Right renal pelvis (tissue), 4 donors: ENCODE measurements at places on chromosomes 3 and 15.

GRCh38 chr15:78055919-78056713, 21.4 kb downstream of the TBC1D2B start:
- no peak for DNase-seq

- DNase-seq = no peak
Measured at GRCh38 chr3:185561374-185561943, 9.1 kb upstream of the LIPH start.

GRCh38 chr15:70669966-70670658, 93.2 kb downstream of the UACA start:
- DNase-seq = no peak

DNA sequence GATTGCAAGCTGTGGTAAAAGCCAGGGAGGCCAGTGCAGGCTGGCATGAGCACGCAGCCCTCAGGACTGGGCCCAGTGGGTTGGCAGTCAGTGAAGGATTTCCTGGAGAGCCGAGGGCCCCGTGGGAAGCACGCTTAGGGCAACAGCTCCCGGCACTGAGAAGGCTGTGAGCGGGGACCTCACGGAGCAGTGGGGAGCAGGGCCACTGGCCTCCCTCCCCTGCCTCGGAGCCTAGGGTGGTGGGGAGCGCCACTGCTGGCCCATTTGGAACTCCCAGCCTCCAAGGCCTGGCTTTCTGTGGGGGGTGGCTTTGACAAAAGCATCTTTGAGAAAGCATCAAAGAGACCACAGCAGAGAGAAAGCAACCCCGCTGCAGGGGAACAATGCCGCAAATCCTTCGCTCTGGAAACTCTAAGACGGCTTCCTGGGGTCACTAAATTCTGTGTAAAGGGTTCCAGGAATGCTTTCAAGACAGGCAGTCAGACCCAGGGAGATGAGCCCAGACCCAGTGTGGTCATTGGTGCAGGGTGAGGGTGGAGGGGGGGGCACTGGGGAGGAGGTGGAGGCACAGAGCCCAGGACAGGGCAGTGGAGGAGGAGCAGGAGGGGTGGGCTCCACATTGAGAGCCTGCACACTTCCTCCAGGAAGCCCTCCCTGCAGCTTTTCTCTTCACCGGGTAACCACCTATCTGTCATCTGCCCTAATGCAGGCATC, 9.5 kb upstream of the APBA2 start:
- DNase-seq = no peak

GRCh38 chr15:75817138-75817935, 25.9 kb upstream of the UBE2Q2 start:
- no peak for DNase-seq

DNA sequence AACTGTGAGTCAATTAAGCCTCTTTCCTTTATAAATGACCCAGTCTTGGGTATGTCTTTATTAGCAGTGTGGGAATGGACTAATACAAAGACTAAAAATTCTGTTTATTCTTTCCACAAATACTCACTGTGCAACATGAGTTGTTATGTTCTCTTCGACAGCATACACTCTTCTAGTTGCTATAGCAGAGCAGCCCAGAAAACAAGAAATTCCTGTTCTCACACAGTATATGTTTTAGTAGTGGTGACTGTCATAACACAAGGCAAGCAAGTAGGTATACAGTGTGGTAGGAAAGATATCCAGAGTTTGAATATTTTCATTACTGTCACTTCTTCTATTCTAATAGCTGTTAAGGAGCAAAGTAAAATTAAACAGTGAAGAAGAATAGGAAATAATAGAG, 453.3 kb downstream of the ROBO1 start:
- no peak for DNase-seq

DNA sequence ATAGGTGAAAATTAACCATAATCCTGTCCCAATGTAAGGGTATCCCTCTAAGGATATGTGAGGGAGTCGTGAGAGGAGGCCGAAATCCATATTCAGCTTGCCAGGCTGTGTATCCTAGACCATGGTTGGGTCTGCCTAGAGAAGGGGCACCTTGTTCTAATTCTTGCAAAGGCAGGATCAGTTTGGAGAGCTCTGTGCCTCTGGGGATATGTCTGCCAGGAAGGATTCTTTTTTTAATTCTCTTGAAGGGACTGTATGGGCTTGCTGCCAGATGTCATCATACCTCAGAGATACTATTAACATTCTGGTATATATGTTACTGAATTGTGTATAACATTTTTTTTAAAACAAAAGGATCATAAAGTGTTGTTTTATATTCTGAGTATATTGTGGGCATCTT, 2.4 kb downstream of the ATP1B3 start:
- DNase-seq = no peak

DNA sequence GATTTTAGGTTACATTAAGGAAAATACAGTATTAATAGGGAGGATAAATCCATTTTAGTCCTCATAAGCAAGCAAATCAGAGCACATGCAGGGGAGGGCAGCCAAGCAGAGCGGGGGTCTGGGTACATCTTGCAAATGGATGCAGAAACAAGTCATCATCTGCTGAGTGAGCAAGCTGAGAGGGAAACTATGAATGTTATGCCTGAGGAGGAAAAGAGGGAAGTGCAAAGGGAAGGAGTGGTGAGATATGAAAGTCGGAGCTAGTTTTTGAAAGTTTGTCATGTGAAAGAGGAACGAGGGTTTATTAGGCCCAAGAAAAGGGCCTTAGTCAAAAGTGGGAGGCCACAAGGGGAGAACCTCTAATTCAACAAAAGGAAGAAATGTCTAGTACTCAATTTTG, 15.4 kb downstream of the PTX3 start:
- no peak for DNase-seq

GRCh38 chr15:57227166-57227565, 149.1 kb upstream of the CGNL1 start:
- DNase-seq = no peak

GRCh38 chr15:73862276-73862675, 11.1 kb upstream of the TBC1D21 start:
- DNase-seq = no peak

DNA sequence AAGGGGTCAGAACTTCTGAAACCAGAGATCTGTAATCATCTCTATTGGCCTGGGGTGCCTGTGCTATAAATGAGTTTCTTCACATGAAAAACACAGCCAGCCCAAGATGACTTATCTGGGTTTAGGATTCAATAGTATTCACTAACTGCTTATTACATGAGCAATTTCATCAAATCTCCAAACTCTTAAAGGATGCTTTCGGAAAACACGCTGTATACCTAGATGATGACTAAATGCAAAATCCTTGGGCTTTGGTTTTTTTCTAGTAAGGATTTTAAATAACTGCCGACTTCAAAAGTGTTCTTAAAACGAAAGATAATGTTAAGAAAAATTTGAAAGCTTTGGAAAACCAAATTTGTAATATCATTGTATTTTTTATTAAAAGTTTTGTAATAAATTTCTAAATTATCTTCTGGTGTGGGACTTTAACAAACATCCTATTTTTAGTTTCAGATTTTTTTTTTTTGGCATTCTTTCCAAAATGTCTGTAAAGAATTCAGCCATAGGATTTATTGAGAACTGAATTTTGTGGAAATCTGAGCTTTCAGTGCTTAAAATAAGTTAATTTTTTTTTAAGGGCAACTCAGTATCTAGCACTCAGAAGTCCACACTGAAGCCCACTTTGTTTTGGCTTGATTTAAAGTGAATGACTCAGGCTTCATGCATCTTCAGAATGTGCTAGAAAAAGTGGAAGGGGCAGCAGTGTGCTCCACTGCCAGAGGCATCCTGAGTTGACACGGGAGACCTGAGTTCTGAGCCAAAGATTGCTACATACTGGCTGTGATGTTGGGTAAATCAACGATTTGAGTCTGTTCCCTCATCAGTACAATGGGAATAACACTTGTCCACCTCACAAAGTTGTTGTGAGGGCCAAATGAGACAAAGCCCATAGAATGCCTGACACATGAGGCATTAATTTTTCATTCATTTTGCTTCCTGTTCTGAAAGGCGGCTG, 18.7 kb downstream of the TMEM43 start:
- DNase-seq = no peak

DNA sequence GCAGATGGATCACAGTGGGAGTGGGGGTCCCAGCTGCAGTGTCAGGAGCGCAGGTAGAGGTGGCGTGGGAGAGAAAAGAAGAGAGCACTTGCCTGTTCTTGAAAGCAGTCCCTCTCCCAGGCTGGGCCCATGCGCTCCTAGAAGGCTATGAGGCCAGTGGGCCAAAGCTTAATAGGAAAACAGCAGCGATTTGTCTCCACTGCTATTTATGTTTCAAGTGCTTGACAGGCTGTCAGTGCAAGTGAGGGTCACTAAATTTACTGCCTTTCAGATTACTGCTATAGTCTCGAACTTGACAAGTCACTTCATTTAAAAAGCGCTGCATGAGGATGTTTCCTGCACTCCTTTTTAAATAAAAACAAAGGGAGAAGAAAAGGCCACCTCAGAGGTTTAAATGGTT, 239.5 kb downstream of the GAP43 start:
- no peak for DNase-seq

DNA sequence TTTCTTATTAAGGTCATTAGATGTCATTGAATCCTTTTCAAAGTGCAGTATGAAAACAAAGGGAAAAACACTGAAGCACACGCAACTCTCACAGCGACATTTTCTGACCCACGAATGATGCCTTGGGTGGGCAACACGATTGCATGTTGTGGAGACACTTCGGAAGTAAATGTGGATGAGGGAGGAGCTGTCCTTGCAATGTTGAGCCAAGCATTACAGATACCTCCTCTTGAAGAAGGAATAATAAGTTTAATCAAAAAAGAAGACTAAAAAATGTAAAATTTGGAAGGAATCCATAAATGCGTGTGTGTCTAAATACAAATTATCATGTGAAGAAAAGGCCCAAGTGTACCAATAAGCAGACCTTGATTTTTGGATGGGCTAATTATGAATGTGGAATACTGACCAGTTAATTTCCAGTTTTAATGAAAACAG, 16.9 kb downstream of the THBS1 start:
- DNase-seq = no peak

GRCh38 chr15:42056934-42057798, 36.3 kb upstream of the PLA2G4E start:
- DNase-seq = peak; percentile 51

DNA sequence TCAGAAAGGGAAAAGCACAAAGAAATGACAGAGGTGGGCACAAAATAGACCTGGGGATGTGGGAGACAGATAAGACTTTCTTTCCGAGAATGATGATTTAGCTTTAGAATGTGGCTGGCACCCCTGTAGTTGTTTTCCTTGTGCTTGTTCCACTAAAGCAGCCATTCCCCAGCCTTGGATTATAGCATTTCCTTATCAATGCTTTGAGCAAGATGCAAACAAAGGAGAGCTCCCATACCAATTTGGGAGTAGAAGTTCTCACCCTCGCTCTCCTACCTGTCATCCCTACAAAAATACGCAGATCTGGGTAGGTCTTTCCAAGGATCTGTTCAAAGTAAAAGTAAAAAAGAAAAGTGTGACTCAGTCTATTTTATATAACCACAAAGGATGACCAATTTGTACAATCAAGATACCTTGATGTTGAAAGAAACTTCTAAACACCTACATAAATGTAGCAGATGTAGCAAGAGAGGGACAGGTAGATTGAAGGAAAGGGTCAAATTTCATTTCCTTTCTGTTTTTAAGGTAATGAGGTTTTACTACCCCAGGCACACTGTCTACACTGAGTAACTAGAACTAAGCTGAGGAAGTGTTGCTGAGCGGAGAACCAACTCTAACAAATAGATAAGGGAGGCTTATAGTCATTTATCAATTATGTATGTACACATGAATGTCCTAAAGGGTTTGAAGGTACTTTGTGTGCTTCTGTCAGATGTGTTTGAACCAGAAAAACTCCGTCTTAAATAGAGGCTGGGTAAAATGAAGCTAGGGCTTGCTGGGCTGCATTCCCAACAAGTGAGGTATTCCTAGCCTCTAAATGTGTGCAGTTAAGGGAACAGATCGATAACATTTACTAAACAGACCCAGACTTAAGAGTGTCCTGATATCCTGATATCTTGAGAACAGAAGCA, 91.1 kb upstream of the LRRN1 start:
- DNase-seq = no peak

- DNase-seq = no peak
Measured at GRCh38 chr15:37031198-37031597, 69.2 kb downstream of the MEIS2 start.

DNA sequence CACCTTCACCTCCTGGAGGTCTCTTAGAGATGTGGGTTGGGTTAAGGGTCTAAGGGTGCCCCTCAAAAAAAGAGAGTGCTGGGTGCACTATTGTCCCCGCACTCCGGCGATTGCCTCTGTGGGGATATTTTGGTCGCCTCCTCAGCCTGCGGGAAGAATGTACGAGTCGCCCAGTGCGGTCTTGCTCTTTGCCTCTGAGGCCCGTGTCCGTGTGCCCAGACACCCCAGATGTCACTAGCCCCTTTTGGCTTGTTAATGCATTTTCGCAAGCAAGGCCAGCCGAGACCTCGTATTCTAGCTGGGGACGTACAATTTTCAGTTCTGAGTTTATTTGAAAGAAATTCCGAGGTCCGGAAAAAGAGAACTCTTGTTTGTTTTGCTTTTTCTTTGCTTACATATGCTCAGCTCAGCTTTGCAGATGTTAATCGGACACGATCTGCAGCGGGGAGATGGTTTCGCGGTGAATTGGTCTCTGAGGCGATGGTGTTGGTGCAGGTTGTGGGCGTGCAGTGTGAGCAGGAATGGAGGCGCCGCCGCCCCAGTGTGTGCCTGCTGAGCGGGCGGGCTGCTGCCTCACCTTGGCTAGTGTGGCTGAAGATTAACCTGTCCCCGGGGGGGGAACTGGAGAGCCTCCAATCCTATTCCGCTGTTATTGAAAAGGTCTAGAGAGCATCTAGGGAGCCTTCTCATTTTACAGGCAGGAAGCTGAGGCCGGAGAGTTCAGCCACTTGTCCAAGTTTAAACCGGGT, 1.4 kb downstream of the ST6GAL1 start:
- DNase-seq = peak; percentile 62

DNA sequence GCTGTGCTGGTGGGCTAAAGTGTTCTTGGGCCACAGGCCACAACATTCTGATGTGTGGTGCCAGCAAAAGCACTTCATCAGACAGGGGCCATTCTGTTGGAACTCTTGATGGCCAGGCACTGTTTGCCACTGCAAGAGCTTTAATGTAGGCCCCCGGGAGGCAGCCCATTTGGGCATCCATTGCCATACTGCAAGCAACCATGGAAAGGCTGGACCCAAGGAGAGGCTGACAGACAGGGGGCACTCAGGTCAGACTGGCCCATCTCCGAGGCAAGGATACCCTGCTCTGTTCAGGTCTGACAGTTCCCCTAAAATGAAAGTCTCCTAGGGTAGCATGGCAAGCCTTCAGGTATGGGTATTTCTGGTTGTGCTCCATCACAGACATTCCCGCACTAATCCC, 64.2 kb downstream of the FAM227B start:
- no peak for DNase-seq

DNA sequence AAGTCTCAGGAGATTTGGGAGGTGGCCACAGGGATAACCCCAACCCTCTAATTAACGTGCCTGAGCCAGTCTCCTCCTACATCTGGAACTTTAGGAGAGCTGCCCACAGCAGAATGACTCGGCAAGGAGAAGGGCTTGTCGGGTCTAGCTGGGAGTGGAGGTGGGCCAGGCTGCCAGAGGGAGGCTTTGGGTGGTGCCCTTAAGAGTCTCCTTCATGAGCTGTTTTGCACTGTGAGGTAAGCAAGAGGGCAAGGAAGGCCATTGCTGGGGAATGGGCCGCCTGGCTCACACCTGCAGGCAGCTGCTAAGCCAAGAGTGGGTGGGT, 3.6 kb upstream of the TNK2 start:
- DNase-seq = no peak
